Right ventricle myocardium inferior (tissue), 1 donor: ENCODE measurements at places on chromosomes 5 and 9. TPM values are rescaled to one million over a fixed set of nuclear protein-coding genes. Genes with fewer than 3 reads are reported as not detected.

GRCh38 chr5:55480781-55481180 lies 54.0 kb downstream of the PLPP1 start:
- no peak for DNase-seq

DNA sequence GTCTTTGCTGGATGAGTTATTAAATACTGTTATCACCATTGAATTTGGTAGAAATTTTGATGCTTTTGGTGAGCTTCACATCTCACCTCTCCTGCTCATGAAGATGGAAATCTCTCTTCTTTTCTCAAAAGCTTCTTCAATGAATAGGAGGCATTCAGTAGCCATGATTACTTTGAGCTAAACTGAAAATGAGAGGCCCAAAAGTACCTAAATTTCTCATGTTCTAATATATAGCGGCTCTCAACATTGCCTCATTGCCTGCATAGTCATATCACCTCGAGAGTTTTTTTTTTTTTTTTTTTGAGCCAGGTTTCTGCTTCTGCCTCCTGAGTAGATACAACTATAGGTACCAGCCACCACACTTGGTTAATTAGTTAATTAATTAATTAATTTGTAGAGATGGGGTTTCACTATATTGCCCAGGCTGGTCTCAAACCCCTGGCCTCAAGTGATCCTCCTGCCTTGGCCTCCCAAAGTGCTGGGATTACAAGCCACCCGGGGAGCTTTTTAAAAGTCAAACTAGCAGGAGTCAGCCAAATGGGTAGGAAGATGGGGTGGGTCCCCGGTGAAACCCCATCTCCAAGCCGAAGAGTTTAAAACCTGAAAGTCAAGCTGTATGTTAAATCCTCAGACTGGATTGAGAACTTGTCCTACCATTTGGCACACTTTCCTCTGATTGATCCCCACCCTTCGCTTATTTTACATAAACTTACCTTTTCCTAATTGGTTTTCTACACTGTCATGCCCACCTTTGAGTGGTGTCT lies 169.0 kb downstream of the DOCK2 start:
- DNase-seq, result no peak

- no peak for DNase-seq
Observed at GRCh38 chr5:179324760-179325295, 20.4 kb downstream of the ADAMTS2 start.

DNA sequence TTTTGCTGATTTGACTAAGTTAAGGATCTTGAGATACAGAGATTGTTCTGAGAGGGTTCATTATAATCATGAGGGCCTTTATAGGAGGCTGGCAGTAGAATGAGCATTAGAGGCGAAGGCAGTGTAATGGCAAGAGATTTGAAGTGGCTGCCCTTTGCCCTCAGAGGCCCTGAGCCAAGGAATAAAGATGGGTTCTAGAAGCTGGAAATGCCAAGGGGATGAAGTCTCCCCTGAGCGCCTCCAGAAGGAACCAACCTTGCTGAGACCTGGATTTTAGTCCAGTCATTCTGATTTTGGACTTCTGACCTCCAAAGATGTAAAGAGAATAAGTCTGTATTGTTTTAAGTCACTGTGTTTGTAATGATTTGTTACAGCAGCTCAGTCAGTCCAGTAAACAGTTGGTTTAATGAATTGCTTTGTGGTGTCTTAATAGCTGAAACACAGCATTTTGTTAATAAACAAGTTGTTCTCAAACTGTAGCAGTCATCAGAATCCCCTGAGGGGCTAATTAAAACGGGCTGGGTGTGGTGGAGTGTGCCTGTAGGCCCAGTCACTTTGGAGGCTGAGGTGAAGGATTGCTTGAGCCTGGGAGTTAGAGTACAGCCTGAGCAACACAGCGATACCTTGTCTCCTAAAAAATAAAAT lies 23.2 kb downstream of the GLRX start:
- no peak for DNase-seq

- no peak for DNase-seq
Observed at GRCh38 chr5:56849671-56850070, 34.3 kb downstream of the MAP3K1 start.

DNA sequence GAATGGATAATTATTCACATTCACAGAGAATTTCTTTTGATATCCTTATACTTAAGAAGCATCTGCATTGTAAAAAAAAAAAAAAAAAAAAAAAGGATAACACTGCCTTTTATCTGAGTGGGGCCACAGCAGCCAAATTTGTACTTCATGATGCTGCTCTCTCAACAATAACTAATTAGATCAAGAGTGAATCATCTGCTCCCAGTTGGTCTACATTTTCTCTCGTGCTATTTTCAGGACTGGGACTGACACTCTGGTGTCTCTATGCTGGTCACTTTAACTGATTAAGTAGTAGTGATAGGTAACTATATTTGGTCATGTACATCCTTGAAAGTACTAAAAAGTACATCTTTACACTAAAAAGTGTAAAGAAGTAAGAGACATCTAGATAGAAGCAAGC lies 90.1 kb downstream of the RFX3 start:
- DNase-seq, result no peak

Gene CEL
- total RNA-seq, result 7.7 TPM

DNA sequence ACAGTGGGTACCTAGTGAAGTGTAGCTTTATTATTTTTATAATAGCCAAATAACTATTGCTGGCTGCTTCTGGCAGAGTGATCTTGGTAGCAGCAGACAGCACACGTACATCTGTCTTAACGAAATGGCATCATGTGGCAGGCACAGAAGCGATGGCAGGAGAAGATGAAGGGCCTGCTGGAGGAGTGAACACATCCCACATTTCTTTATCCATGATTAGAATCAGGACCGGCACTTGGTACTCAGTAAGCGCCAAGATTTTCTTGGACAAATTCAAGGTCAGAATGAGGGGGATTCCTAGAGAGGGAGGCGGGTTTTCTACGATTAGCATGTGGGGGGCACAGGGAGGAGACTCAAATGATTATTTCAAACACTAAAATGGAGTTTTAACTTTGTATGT lies 23.0 kb upstream of the ZNF366 start:
- DNase-seq, result no peak

Gene KIF24
- total RNA-seq, result 0.78 TPM

Gene PCDHGA12
- total RNA-seq, result 6.5 TPM

DNA sequence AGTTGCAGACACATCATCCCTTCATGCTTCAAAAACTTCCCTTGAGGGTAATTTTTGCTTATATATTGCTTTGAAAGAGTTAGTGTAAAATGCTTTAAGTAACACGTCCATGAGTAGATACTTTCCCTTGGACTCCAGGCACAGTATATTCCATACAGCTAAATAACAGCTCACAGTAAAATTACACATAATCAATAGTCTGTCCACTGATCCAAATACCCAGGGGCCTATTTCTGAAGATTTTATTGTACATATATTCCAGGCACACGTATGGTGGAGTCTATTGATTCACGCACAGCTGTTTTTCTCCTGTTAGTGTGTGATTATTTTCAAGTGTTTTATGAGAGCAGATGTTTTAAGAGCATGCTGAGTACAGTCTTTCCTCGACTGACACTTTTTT lies 223.7 kb upstream of the GRAMD2B start:
- no peak for DNase-seq

DNA sequence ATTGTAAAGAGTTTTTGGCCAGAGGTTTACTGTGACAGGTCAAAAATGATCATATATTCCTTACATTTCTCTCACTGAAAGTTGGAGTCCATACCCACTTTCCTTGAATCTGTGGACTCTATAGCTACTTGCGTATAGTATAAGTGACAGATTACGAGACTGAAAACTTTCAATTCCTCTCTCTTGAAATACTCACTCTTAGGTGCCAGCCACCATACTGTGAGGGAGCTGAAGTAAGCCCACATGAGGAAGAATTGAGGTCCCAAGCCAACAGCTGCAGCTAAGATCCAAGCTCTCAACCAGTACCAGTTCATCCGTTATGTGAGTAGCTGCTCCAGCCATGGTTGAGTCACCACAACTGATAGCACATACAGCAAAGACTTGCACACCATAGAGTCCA lies 128.1 kb upstream of the FAM174A start:
- no peak for DNase-seq

Gene SLC6A18
- not detected for total RNA-seq

Gene HACD4
- total RNA-seq, result 1.1 TPM

- DNase-seq, result no peak
Observed at GRCh38 chr5:133250527-133250926, 198.7 kb downstream of the HSPA4 start.

DNA sequence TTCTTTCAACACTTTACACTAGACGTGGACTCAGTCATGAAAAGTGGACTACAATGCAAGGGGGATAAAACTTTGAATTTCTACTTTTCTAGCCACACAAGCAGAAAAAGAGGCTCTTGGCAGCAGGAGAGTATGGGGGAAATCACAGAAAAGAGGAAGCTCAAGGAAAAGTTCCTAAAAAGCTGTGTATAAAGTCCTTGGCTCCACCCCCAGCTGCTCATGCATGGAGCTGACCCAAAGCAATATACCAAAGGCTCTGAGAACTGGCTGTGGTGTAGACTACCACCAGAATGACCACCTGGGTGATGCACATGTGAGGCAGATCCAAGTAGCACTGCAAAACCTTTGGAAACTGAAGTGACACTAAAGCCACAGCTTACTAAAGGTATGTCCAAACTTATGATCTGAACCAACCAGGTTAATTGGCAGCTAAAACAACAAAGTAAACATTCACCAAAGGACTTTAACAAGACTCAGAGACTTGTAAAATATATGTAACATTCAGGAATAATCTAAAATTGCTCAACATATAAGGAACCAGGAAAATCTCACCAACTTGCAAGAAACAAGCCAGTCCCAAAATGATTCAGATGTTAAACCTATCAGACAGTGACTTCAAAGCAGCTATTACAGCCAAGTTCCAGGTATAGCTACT lies 55.5 kb upstream of the RASGRF2 start:
- DNase-seq, result no peak

- no peak for DNase-seq
Observed at GRCh38 chr5:36654564-36654963, 48.2 kb downstream of the SLC1A3 start.

GRCh38 chr5:160315968-160316367 lies 3.6 kb upstream of the CCNJL start:
- DNase-seq, result no peak

Gene MCIDAS
- not detected for total RNA-seq

DNA sequence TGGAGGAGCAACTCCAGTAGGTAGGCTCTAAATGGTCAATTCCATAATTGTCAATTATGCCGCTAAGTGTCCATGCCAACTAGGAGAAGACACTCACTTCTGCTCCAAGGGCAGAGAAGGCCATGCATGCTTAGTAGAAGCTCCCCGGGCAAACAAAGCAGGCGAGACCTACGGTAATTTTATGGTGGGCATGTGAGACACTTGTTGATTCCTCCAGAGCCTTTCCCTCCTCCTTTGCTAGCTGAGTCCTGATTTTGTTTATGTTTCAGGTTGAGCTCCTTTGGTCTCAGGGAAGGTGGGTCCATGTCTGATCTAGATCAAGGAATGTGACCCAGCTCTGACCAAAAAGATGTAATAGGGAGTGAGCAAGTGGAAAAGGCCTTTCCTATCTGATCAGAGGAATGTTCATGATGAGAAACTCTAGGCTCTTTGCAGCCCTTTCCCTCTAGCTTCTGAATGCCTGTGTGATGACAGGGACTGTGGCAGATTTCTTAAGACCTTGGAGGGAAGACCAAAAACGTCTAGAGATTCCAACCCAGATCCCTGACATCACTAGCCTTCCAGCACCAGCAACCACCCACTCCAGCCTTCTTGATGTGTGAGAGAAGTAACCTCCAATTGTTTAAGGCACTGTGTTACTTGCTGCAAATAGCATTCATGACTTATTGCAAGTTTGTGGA lies 7.7 kb upstream of the CPEB4 start:
- no peak for DNase-seq

GRCh38 chr5:147921136-147921535 lies 14.8 kb upstream of the C5orf46 start:
- DNase-seq, result no peak

GRCh38 chr5:147426640-147427327 lies 83.1 kb downstream of the DPYSL3 start:
- no peak for DNase-seq

Gene MAT2B
- 59.1 TPM for total RNA-seq

DNA sequence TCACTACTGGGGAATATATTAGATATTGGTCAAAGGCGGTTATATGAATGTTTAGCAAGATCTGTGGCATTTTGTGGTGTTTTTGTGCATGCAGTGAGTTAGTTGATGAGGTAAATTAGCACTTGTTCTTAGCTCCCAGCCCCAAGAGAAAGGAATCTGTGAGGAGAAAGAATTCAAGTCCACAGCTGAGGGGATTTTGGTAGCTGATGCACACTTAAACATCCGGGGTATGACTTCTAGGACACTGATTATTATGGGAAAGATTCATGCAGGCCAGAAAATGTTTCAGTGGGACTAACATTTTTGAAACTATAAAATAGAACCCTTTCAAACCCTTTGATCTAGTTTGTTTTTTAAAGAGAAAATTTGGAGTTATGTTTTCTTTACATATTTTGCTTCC lies 118.2 kb upstream of the RPS23 start:
- no peak for DNase-seq

Gene SOX30
- total RNA-seq, result 0.19 TPM

Gene YIPF5
- 22.5 TPM for total RNA-seq

GRCh38 chr9:89738137-89738932 lies 133.5 kb downstream of the GADD45G start:
- DNase-seq, result no peak

Gene CDH9
- total RNA-seq, result not detected

DNA sequence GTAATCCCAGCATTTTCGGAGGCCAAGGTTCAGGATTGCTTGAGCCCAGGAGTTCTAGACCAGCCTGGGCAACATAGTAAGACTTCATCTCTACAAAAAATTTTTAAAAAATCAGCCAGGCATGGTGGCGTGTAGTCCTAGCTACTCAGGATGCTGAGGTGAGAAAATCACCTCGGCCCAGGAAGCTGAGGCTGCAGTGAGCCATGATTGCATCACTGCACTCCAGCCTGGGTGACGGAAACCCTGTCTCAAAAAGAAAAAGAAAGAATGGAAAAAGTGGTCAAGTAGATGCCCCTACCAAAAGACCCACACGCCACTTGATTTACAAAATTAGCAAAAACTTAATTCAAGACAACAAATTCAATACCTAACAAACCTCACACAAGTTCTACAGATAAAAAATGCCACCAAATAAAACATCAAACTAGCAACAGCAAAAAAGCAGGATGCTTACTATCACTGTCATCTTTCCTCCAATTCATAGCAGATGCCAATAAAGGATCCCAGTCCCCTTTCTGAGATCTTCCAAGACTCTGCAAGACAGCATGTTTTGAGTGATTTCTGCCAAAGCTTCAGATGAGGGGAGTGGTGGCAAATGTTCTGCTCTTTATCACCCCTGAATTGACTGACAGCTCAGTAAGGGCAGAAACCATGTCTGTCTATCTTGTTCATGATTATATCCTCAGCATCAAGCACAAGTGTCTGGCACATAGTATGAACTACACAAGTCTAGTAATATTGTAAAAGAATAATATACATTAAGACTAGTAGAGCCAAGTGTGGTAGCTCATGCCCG lies 34.2 kb upstream of the TESK1 start:
- DNase-seq, result no peak

Gene SLF1
- 7.4 TPM for total RNA-seq

GRCh38 chr5:60522292-60522905 lies 177.6 kb downstream of the DEPDC1B start:
- no peak for DNase-seq

- DNase-seq, result no peak
Observed at GRCh38 chr5:64789457-64789856, 20.7 kb downstream of the CWC27 start.
